ENCODE measurements at places on chromosomes 5 and 9.

DNA sequence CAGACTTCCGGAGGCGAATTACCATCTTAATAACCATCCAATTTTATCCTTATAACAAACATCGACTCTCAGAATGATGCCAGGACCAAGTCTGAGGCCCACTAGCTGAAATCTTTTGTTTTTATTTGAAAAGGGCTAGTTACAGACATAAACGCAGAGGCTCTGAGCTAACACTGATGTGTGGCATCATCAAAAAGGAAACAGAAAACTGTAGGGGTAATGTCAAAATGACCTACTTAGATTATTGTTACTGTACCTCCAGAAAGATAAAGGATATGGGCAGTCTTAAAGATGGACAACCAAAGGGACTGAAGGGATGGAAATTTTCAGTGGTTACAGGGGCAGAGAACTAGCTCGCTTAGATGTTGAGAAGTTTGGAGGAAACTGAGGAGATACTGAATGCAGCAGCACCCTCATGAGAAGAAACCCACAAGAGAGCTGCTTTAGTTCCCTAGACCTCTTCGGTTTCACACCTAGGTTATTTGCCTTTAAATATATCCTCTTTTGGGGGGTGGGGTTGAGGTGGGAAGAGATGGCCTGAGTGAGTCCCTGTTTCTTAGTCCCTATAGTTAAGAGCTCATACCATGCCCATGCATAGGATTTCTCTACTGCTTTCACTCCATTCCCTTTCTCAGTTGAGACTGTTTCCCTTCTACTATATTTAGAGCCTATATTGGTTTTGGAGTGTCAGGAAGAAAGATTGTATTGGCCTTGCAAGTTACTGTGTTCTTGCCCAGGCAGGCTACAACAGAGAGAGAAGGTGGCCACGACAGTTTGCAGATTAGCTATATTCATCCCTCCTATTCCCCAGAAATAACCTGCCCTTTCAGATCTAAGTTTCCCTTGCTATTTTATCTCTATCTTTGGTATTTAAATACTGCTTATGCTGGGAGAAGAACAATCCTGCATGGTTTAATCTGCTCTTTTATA is 320.4 kb upstream of the EFNA5 start:
- DNase-seq, result no peak

- DNase-seq, result no peak
Observed at GRCh38 chr5:33114361-33114760, 326.4 kb upstream of the TARS1 start.

DNA sequence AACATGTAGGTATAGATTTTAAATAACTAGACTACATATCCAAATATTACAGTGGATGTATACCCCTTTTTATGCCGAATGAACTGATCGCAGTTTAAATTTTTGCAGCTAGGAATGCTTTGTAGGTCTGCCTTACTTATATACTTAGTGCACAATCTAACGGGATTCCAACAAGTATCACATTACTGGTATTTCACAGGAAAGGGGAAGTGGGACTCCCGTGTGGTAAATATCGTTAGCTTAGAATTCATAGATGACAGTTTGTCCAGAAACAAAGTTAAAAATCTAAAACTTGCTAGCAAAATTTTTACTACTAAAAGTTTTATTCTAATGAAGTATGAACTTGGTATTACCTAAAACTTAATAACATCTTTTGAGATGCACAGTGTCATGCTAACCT is 193.5 kb upstream of the TLX3 start:
- DNase-seq, result no peak

DNA sequence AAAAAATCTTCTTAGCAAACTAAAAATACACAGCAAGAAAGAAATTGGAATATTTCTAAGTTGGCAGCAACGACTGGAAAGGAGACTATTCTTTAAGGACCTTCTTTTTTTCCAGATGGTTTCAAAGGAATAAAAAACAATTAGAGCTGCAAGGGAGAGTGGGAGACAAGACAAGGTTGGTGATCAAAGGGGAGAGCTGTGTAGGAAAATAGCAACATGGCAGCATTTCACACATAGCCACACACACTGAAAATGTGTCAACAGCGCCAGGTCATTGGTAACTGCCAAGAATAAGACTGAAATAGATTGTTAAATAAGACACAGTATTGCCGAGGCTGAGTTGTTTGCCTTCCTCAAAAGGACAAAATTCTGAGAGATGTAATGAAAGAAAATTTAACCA is 88.1 kb upstream of the TLE1 start:
- DNase-seq, result no peak

DNA sequence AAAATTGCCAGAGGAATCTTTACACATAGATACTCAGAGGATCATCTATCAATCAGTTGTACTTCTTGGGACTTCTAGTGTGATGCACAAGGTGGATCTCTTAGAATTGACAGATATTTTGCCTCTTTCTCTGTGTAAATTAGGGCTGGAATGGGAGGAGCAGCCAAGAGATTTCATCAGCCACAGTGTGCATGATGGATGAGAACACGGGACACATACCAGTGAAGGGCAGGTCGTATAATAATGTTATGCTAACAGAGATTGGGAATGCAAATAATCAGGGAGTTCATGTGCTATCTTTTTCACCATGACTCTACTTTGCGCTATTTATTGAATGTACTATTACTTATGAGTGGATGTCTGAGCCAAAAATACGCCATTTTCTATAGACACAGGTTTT is 43.3 kb upstream of the ISOC1 start:
- DNase-seq, result no peak

DNA sequence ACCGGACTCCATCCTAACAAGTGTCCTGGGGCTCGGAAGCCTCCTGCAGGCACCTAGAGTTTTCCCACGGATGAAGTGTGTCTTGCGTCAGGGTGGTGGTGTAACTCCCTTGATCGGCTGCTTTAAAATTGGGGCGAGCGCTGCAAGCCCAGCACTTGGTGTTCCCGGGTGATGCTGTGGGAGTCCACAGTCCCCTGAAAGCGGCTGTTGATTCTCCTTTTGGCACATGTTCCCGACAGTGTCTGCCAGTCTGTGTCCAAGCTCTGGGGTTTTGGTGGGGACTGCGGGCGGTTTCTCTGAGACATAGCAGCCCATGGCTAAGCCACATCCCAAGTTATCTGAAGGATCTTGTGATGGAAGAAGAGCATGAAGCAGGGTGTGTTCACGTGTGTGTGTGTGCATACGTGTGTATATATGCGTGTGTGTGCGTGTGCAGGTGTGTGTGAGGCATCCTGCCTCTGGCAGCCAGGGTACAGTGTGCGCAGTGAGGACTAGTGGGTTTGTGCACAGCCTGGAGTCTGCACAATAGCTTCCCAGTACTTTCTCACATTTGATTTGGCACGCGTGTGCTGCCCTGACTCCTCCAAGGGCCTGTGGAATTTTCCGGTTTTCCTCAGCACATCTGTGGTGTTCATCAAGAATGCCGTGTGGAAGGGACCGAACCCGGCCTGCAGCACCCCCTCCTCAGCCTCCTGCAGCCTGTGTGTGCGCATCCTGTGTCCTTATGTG is 16.9 kb downstream of the SLC25A48 start:
- no peak for DNase-seq

- no peak for DNase-seq
Observed at GRCh38 chr5:149526845-149527590, 24.2 kb downstream of the CSNK1A1 start.

DNA sequence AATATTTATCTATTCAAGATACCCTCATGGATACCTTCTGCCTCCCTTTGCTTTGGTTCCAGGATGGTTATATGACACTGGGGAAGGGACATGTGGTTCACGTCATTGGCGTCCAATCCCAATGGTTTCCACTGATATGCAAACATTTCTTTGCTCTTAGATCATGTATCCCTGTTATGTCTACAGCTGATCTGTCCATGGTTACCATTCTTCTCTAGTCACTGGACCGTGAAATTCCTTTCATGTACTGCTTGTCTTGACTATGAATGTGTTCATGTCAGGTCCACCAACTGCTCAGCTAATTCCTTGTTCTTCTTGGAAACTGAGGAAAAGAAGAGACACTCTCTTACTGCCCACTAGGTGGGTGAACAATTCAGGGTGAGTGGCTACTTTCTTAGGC is 391.1 kb upstream of the ZNF608 start:
- DNase-seq, result peak; percentile 57

- DNase-seq, result no peak
Observed at GRCh38 chr9:89372979-89373378, 54.7 kb downstream of the SECISBP2 start.

DNA sequence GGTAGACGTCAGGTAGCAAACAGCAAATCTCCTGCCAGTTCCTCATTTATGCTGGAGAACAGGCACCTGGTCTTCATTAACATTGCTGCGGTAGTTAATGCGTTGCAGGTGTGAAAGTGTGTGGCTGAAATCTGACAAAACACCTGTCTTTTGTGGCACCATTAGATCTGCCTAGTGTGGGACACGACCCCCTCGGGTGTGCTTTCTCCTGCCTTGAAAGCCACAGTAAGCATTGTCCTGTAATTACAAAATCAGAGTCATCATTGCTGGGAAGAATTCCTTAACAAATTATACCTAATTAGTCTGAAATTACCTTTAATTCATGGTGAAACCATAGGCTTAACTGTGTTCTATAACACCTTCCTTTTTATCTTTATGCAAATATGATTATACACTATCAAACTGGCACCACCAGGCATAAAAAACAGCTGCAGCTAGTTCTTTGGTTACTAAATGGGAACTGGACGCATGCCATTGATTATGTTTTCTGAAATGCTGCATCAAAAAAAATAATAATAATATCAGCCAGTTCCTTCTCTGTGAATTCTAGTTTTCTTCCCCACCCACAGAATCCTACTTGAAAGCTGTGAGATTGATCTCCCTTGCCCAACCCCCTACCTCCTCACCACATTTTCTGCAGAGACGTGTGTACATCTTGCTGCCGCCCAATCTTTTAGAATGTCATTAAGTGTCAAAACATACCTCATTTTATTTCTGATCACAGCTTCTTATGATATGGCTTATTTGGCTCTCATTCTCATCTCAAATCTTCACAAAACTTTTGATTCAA is 374.0 kb downstream of the NFIB start:
- no peak for DNase-seq

- no peak for DNase-seq
Observed at GRCh38 chr5:44711901-44712300, 96.8 kb upstream of the MRPS30 start.

DNA sequence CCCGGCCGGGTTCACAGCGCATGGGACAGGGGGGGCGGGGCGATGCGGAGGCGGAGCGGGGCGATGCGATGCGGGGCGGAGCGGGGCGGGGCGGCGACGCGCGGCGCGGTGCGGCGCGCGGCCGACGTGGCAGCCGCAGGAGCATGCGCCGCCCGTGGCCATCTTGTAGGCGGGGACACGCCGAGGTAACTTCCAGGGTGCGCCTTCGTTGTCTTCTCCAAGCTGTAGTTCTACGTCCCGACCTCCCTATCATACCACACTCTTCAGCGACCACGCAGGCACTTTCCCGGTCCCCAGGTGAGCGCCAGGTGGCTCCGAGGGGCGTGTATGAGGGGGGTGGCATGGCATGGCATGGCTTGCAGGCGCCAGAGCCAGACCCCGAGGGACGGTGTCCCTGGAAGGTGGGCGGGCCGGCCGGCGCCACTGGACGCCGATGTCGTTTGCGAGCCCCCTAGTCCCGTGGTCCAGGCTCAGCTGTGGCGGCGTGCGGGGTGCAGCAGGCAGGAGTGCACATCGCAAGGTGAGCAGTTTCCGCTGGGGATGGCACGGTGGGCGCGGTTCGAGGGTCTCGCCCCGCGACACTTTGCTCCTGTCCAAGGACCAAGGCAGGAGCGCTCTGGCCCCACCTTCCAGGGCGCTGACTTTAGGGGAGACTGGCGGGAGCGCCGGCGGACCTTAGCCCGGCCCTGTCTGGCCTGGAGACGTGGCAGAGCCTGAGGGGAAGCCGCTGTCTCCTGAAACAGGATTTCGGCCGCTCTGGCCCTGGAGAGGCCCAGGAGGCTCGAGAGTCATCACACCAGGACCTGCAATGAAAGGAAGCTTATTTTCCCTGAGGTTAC is at the start of gene PRRC1:
PRRC1 (plus strand) TSS at position 161 of the 839 bp plus-strand sequence. CDS start 5,840 bp downstream, outside the sequence.
- peak; percentile 69 for DNase-seq

- DNase-seq, result no peak
Observed at GRCh38 chr9:76431601-76432000, 27.4 kb upstream of the GCNT1 start.

- DNase-seq, result no peak
Observed at GRCh38 chr9:134634667-134635230, 6.9 kb upstream of the COL5A1 start.

GRCh38 chr5:177456976-177457851 is 10.6 kb downstream of the PRR7 start:
- peak; percentile 97 for DNase-seq

GRCh38 chr5:93721071-93721470 is 20.3 kb downstream of the POU5F2 start:
- DNase-seq, result no peak

GRCh38 chr5:91867799-91868198 is 484.7 kb upstream of the ARRDC3 start:
- DNase-seq, result no peak

DNA sequence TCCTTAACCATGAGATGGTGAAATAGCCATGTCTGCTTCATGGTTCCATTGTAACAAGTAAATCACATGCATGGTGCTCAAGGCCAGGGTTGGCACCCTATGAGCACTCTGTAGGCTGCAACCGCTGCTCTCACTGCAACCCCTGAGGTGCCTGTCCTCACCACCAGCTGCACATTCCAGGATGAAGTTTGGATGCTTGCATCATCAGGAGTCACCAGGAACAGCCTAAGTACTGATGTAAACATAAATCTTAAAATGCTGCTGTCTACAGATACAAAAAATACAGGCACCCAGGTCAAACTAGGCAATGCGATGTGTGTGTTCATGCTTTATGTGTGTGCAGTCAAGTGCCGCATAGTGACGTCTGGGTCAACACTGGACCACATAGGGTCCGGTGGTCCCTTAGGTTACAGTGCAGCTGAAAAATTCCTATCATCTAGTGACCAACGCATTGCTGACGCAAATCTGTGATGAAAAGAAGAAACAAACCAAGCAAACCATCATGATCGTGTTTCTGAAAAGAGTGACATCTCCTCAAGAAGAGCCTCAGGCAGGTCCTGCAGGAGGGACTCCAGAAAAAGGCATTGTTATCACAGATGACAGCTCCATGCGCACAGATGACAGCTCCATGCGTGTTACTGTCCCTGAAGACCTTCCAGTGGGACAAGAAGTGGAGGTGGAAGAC is 234.8 kb downstream of the AUH start:
- DNase-seq, result no peak

GRCh38 chr9:12813960-12814876 is 39.4 kb downstream of the LURAP1L start:
- peak; percentile 28 for DNase-seq

DNA sequence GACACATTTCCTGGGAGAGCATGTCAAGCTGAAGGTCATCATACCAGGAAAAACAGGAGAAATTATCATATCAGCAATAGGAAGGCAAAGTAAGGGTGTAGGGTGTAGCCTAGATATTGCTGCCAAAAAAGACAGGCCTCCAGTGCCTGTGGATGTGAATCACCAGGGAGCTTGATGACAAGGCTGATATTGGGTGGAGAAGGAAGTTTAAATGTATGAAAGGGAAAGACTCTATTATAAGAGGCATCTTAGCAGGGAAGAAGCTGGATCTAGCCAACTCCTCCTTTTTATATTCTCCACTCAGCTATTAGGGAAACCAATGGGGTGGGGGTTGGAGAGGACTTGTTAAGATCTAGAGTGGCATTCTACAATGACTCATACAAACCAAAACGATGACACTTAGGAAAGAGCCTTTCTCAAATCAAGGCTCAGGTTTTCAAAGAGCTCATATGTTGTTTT is 13.4 kb upstream of the TXNDC8 start:
- DNase-seq, result peak; percentile 10

Measured in NCI-H2029 (cell line).